ENCODE measurements at places on chromosomes 4 and X.

DNA sequence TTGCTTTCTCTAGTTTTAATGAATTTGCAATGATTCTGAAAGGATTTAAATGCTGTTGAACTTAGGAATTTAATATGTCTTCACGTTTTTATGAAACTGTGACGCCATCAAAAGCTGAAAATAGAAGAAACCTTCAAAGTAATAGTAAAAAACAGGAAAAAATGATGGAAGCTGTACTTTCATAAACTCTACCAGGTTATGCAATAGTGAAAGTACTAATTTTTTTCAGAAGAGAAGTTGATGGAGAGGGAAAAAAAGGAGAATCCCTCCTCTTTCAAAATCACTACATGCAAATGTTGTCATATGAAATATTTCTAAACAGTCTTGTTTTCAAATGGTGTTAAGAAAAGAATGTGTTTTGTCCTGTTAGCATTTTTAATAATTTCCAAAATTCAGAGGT lies 73.6 kb downstream of the ZNF330 start:
- DNase-seq: no peak

GRCh38 chr4:86442881-86443280 lies 83.0 kb upstream of the MAPK10 start:
- no peak for DNase-seq

DNA sequence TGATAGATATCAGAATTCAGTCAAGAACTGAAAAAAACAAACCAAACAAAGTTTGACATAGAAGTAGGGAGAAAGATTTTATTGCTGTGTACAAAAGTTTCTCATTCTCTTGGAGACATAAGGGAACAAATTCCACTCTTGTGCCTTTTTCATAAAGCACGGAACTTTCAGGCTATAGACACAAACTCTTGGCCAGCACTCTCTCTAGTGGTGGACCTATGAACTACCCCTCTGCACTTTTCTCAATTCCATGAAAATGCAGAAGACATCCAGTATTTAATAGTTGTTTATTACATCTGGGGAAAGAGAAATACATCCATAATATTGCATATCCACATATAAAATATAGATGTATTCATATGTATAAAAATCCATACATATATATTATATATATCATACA lies 291.6 kb upstream of the HS3ST1 start:
- no peak for DNase-seq

DNA sequence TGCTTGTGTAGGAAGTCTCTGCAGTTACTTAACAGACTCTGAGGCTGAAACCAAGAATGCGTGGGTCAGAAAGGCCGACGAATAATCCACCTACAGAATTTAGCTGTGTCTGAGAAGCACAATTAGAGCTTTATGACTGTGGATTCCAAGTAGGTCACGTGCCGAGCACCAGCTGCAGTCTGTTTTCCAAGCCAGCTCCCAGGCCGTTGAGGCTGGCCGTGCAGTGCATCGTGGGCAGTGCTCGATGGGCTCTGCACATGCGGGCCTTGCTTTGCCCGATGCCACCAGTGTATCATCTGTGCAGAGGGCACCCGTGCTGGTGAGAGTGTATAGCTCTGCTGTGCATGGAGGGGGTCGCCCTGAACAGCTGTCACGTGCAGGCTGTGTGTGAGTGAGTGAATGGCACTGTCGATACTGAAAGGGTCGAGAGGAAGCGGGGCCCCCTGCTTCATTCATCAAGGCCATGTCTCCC lies 67.5 kb upstream of the CLDN34 start:
- peak; percentile 6 for DNase-seq

- peak; percentile 14 for DNase-seq
Observed at GRCh38 chrX:65528705-65529340, 5.8 kb downstream of the LAS1L start.

DNA sequence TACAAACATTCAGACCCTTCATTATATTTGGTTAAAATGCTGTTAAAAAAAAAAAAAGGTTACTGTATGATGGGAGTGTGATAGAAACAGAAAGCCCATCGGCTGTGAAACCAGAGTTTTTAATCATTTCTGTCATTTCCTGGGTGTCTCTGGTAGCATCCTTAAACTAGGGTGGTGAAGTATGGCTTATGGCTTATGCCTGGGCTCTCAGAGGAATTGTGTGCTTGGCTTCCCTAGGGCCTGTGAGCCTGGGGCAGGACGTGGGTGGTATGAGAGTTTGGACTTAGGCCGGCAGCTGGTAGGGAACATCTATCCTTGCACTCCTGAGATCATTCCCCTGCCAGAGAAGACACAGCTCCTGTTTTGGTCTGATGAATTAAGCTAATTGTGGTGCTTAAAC lies 52.2 kb downstream of the DCUN1D4 start:
- no peak for DNase-seq

DNA sequence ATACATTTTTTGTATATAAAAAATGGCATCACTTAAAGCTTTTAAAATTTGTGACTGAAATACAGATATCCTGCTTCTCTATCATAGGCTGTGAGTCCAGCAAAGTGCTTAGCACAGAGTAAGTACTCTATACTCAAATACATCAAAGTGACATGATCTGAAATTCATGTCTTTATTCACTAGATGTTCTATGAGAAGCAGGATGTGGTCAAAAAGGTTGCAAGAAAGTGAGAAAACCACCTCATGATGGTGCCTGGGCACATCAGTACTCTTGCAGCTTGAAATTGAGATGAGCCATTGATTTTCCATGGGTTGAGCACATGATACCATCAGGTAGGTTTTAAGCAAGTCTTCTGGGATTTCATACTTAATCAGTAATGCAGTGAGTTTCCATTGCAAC lies 20.4 kb upstream of the SFRP2 start:
- no peak for DNase-seq

DNA sequence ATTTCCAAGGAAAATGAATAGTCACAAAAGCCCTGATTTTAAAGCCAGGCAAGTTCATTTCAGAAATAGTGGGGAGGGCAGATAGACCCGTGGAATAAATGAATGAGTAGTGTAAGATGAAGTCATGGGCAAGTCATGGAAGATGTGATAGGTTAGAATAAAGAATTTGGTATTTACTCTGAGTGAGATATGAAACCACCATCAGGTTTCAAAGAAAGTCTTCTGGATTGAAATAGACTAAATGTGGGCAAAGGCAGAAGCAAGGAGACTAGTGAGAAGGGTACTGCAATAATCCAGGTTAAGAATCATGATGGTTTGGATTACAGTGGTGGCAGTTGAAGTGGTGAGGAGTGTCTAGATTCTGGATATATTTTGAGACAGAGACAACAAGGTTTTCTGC lies 218.5 kb upstream of the AFF2 start:
- DNase-seq: no peak

DNA sequence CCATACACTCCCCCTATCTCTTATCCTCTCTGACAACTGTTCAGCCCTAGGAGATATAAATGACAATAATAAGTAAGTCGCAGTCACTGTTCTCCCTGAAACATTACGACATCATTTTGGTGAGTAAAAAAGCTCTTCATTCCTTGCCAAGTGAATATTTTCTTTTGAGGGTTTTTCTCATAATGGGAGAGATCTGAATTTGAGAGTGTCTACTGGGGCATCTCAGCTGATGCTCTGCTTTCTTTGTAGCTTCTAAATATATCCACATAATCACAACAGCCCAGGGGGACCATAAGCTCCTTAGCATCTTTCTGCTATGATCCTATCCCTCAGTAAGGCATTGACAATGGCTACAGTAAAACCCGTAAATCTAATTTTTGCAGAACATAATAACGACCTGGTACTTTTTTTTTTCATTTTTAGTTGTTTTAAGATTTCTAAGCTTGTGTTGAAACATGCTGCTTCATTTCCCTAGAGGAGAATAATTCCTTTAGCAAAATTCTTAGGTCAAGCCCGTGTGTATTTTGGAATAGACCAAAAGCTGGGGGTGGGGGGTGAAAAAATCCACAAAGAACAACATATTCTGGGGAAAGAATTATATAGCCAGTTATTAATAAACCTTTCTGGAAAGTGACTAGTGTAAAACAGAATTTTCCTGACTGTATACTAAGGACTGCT lies 78.1 kb upstream of the GPM6B start:
- DNase-seq: no peak

DNA sequence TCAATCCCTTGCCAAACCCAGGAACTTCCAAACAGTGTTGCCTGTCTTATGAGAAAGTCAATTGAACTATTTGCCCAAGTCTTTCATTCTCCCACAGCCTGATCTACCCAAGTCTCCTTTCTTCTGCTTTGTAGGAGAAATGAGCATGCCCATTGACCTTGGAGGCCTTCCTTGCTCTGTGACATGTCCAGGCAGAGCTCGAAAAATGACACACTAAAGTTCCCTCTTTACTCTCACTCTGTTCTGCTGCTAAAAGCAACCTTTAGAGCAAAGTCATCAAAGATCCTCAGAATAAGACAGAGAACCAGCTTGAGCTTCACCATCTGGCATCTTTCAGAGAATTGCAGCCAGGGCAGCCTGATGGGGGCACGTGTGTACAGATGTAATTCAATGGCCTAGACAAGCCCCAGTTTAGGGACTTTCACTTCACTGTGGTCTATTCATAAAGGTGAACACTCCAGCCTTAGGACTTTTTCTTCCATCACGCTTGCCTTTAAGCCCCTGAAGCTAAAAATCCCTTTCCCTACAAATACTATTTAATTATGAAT lies 136.4 kb downstream of the AMELX start:
- DNase-seq: no peak

DNA sequence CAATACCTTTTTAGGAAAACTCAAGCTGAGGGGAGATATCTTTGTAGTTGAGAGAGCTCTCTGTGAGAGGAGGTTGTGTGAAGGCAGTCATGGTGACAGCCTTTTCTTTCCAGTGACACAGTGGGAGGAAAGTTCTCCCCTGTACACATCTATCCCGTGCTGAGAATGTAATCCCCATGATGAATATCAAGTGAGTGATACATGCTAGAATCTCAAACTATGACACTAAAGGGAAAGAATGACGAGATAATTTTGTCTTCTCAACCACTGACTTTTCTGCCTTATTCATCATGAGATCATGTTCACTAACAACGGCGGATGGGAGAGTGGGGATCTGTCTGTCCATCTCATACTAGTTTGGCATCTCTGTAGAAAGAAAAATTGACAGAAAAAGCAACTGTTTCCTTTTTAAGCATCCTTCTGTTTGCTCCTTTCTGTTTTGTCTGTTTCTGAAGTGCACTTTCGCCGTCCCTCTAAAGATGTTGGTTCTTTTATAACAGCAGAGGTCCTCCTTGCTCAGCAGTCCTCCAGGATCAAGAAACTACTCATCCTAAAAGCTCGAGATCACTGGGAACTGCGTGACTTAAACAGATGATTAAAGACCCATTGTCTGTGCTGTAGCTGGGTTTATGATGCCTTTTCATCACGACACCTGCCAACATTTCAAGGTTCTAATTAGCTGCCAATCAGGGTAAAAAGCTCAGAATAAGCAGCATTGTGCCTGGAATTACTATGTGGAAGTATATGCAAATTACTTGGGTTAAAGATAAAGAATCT lies 137.6 kb downstream of the DCK start:
- no peak for DNase-seq

DNA sequence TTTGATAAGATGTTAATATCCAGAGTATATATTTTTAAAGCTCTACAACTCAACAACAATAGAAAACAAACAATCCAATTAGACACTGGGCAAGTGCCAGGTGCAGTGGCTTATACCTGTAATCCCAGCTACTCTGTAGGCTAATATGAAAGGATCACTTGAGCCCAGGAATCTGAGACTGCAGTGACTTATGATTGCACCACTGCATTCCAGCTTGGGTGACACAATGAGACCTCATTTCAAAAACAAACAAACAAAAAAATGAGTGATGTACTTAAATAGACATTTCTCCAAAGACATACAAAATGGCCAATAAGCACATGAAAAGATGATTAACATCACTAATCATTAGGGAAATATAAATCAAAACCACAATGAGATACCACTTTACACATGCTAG lies 356.8 kb upstream of the PCDH10 start:
- DNase-seq: no peak

- no peak for DNase-seq
Observed at GRCh38 chr4:186144198-186144945, 39.9 kb downstream of the FAM149A start.

- DNase-seq: no peak
Observed at GRCh38 chr4:133694416-133694815, 507.2 kb downstream of the PABPC4L start.

GRCh38 chr4:74733756-74734155 lies 60.6 kb downstream of the BTC start:
- DNase-seq: no peak

DNA sequence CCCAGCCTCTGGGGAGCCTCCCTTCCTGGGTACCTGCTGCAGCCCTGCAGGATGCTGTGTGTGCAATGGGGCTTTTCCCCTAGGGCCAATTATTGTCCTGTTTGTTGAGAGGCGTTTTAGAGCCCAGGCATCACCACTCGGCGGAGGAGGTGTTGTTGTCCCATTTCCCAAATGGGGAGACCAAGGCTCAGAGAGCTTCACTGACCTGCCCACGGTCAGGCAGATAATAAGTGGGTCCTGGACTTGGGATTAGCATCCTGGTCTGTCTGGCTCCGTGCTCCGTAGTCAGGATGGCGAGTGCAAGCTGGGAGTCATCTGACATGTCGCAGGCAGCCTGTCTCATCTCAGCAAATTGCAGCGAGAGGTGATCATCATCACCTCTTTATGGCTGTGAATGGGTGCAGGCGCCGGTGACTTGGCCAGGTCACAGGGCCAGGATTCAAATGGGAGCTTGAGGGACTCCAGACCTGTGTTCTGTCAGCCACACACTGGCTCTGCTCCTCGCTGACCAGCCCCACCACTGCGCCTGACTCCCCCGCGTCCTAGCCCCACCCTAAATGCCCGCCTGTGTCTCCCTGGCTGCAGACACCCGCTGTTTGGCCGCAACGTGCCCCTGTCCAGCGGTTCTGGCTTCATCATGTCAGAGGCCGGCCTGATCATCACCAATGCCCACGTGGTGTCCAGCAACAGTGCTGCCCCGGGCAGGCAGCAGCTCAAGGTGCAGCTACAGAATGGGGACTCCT lies 16.6 kb downstream of the HTRA3 start:
- DNase-seq: no peak

- no peak for DNase-seq
Observed at GRCh38 chr4:48945981-48946380, 39.4 kb upstream of the OCIAD2 start.

DNA sequence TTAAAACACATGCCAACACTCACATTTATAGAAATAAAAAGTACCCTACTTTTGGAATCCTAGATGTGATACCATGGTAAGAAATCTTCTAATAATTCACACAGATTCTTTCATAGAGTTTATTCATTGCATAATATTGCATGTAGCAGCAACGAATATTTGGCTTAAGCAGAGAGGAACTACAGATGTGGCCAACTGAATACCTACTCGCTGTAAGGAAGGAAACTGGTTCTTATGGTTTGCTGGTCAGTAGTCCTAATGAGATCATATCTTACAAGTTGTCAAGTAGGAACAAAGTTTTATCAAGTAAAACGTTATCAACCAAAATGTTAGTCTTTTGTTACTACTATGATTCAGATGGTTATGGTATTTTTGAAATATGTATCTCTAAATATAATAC lies 996.1 kb downstream of the PDHA2 start:
- no peak for DNase-seq

DNA sequence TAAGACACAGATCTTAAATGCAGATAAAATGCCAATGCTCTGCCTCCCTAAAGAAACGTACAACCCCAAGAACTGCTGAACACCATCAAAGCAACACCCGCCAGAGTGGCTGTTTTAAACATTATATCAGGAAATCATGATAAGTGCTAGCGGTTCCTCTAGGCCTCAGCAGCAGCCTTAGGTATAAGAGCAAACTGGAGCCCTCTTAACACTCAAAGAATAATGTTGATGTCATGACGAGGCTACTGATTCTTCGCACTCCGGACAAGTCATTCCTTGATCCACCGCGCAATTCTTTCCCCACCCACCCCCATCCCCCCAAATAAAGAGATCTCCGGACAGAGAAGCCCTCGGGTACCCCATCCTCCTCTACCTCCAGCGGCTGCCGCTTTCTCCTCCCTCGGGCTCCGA lies 507 bp downstream of the LIN54 start:
- no peak for DNase-seq
